ENCODE measurements at places on chromosomes 6 and 20. TPM values are rescaled to one million over a fixed set of nuclear protein-coding genes. Genes with fewer than 3 reads are reported as not detected.

The TCF21 gene
- total RNA-seq, result not detected

The SNPH gene
- 9.9 TPM for total RNA-seq

The SLC29A1 gene
- 3.4 TPM for total RNA-seq

The DEFB127 gene
- not detected for total RNA-seq

The TNFRSF6B gene
- total RNA-seq, result 5.5 TPM

The SNX21 gene
- 13.1 TPM for total RNA-seq

The FKBP5 gene
- 131 TPM for total RNA-seq
